ENCODE measurements at places on chromosomes 4 and X.
A peak's percentile ranks its signal among the peaks of the same experiment; 100 is the strongest.

GRCh38 chr4:86961605-86962295 is 26.9 kb downstream of the AFF1 start:
- peak; percentile 74 for DNase-seq

- DNase-seq, result no peak
Measured at GRCh38 chr4:6701371-6701770, 7.7 kb downstream of the S100P start.

DNA sequence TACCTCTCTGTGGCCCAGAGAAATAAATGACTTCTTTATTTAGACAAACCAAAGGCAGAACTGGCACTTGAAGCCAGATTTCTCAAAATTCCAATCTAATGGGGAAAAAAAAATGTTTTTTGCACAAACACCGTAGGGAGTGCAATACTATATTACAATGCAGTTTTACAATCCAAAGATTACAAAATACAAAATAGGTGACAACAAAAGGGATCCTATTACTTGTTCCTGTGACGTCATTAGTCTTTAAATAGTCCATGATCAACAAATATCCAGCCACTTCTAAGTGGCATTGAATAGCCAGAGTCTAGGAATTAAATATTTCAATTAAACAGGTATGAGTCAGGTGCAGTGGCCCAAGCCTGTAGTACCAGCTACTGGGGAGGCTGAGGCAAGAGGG is 3.0 kb upstream of the APBB2 start:
- DNase-seq, result no peak

- DNase-seq, result no peak
Measured at GRCh38 chrX:38718311-38718710, 82.9 kb upstream of the MID1IP1 start.

DNA sequence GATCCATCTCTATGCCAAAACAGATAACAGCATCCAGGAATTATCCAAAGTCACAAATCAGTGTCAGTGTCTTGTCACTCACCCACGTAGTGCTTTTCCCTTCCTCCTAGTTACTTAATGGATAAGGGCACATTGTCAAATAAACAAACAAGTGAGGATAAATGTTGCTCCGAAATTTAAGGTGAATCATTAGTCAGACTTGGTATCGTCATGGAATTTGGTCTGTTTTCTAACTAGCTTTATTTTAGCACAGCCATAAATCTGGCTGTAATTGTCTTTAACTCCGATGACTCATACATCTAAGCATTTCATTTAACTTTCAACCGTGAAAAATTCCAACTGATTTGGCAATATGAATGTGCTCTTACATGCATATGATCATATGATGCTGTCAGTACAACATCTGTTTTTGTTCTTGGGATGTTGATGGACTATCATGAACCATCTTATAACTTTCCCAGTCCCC is 83.3 kb downstream of the SNCA start:
- DNase-seq, result no peak

GRCh38 chrX:57155171-57155570 is 18.0 kb upstream of the SPIN2A start:
- no peak for DNase-seq

DNA sequence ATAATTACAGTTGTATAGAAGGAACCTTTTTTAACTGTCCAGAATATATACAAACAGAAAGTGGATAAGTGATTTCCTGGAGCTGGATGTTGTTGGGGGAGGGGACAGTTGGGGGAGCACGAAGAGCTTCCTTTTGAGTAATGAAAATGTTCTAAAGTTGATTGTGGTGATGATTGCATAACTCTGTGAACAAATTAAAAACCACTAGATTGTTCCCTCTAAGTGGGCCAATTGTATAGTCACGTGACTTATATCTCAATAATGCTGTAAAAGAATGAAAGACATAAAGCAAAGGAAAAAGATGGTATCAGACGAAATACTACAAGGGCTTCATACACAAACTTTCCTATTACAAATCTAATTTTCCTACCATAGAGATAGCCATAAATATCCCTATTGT is 2.7 kb downstream of the CT55 start:
- DNase-seq, result no peak

GRCh38 chr4:31657859-31658570 is 937.8 kb downstream of the PCDH7 start:
- no peak for DNase-seq

GRCh38 chr4:56374956-56375355 is 12.3 kb downstream of the AASDH start:
- no peak for DNase-seq

DNA sequence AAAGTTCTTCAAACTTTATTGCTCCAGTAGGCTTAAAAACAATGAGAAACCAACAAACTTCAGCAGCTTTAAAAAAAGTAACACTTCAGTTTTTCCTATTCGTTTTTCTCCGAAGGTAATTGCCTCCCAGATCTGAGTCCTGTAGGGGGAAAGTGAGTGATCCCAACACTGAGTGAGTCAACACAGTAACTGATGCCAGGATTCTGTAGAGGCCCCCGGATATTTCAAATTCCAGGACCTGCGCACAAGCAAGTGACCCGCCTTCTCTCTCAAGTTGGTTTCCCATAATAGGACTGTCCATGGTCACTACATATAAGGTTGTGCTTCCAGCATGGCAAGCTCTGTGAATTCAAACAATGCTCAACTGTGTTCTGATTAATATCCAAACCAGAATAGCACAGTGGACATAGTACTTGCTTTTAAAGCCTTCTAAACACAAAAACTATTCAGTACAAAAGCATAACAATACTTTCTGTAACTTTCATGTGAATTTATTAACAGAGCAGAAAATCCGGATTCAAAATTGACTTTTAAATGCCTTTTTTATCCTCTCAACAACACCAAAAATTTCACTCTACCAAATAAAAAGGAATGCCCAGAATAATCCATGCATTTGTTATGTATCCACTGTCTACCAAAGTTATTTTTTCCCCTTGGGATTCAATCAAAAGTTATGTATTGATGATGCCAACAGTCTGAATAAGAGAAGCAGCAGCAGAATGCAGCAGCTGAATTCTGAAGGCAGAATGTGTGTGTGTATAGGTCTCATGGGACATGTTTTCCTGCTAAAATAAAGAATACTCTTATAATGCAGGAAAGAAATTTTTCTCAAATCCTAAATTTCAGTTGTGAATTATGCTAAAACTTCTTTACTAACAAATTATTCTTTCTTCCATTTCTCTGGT is at the start of gene DMD:
Gene DMD, minus strand, starts transcription at position 194 of the 905 bp plus-strand sequence. CDS start 237 bp downstream, outside the sequence.
- no peak for DNase-seq

GRCh38 chrX:314049-314448 is 4.5 kb downstream of the GTPBP6 start:
- no peak for DNase-seq

DNA sequence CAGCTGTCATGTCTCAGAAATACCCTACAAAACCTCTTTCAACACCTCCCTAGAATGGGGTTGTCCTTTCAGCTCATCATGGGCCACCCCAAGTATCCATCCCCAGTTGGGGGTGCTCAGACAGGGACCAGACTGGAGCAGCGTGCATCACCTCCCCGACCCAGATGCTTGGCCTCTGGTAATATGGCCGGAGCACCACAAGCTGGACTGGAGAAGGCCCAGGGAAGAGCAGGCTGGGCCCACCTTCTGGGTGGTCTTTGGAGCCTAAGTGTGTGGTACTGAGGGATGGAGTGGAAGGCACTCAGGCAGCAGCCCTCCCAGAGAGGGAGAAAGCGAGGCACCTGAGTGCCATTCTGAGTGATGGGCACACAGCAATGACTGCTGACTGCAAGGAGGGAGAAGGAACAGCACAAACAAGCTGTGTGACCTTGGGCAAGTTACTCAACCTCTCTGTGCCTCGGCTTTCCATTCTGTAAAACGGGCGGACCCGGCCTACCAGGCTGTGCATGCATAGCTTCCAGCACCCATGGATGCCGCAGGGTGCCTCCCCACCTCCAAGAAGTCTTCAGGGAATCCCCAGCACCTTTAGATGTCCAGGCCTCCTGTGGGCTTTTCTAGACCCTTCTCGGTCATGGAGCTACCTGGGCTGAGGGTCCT is 228.2 kb downstream of the AFAP1 start:
- no peak for DNase-seq

- DNase-seq, result no peak
Measured at GRCh38 chr4:132396636-132397035, 752.5 kb upstream of the PCDH10 start.

GRCh38 chrX:153688071-153688470 is 345 bp downstream of the SLC6A8 start:
- DNase-seq, result no peak

GRCh38 chr4:16278178-16278577 is 51.9 kb upstream of the TAPT1 start:
- DNase-seq, result no peak

DNA sequence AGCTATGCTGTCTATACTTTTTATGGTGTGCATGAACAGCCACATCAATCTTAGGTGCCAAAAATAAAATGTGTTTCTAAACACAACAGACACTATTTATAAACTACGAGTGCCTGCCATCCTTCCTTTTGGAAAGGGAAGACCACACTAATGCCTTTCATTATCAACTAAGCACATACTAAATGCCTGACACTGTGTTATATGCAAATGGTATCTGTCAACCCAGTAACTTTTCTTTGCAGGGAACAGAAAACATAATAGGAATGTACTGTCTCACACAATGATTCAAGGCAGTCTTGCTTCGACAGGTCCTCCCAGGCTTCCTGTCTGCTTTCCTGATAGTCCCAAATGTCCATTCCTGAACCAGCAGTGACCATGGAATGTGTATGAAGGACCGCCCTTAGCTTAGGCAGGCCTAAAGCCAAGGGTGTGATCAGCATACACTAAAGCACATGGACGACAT is 43.8 kb downstream of the ADGRA3 start:
- DNase-seq, result no peak

DNA sequence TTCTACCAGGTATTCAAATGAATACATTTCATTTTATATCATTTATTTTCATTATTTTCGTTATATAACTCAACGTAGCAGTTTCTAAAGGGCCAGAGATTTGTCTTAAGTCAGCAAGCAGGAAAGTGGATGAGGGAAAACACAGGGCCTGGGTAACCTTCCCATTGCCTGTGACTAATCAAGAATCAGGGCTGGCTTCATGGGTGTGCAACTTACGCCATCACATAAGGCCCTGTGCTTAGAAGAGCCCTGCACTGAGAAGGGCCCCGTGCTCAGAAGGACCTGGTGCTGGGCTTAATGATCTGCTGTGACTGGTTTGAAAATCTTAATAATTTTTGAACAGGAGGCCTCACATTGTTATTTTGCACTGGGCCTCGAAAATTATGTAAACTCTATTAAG is 65.4 kb upstream of the FAM9C start:
- DNase-seq, result no peak

DNA sequence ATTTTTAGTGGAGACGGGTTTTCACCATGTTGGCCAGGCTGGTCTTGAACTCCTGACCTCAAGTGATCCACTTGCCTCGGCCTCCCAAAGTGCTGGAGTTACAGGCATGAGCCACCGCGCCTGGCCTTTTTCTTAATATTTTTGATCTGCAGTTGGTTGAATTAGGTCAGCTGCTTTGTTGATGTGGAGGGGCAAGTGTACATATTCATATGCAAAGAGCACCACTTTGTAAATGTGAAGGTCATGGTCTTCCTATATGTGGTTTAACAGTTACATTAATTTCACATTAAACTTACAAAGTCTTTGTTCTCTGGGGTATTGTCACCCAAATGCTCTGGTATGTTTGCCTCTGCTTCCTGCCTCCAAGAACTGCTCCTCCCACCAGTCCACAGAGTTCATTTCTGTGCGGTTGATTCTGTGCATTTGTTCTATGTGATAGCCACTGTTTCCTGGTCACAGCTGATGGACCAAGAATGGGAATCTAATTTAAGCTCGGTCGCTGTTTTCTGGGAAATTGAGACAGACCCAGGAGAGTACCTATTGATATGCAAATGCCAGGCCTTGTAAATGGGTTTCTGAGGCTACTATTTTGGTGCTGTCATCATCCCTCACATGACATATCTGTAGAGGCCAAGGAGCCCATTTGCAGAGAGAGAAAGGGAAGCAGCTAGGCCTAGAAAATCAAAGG is 26.9 kb upstream of the HPSE start:
- DNase-seq, result no peak

DNA sequence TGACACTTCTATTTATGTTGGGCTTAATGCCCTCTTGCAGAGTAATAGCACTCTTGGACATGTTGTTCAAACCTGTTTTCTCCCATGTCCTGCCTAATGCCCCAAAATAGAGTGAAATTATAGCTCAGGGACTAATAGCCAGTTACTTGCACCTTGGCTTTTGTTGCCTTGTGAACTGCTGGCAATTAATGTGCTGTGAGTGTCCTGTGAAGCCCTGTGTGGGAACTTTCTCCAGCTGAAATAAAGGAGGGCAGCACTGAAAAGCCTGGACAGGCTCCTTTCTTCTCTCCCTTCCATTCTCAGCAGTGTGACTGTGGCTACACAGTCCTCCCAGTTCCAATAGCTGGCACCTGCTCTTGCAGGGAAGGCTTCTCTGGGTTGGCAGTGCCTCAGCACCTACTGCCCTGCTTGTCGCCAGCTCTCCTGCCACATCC is 72.4 kb downstream of the DCLK2 start:
- no peak for DNase-seq

- no peak for DNase-seq
Measured at GRCh38 chr4:23877758-23878229, 12.1 kb downstream of the PPARGC1A start.

- DNase-seq, result no peak
Measured at GRCh38 chr4:171067422-171067821, 745.8 kb upstream of the GALNTL6 start.

- DNase-seq, result no peak
Measured at GRCh38 chr4:137681081-137681480, 148.8 kb upstream of the PCDH18 start.

DNA sequence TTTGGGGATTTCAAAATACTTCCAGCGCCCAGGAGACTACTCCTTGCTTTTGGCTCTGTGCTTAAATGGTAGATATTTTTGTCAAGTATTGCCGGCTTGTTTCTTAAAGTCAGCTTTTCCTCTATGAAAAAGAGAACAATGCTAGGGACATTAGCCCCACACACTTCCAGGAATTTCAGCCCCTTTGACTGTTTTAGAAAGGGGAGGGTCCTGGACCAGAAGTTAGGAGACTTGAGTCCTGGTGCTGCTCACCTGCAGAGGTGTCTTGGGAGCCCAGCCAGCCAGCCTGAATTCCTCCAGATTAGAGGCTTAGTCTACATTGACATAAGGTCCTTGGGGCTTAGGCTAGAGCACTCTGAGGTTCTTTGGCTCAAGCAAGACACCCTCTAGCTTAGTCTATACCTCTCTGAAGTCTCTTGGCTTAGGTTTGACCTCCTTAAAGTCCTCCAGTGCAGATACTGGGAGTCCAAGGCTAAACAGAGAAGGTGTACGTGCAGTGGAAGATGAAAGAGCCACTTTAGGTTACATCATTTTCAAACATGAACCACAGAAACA is 1.6 kb upstream of the SETD7 start:
- DNase-seq, result no peak

DNA sequence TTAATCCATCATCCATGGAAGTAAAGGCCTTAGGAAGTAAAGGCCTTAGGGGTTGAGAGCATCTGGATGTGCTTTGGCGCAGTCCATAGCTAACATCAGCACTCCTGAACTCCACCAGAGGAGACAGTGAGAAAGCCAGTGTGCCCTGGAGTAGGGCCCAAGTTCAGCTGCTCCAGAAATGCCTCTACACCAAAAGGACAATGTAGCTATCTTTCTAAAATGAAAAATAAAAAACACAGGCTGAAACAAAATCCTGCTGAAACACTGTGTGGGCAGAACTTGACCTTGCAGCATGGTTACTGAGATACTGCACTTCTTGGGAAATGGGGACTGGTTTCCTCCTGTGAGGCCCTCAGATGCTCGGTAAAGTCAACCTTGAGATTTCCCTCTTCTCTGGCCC is 29.3 kb downstream of the SH3RF1 start:
- no peak for DNase-seq

GRCh38 chr4:177356206-177356605 is 46.5 kb downstream of the NEIL3 start:
- no peak for DNase-seq

- DNase-seq, result no peak
Measured at GRCh38 chr4:153564630-153565525, 98.7 kb downstream of the TMEM131L start.
